ENCODE measurements at places on chromosomes 12 and 14. TPM values are rescaled to one million over a fixed set of nuclear protein-coding genes. Genes with fewer than 3 reads are reported as not detected.

The AMHR2 gene
- total RNA-seq, result 0.34 TPM

The PNP gene
- 50.6 TPM for total RNA-seq

The ART4 gene
- not detected for total RNA-seq

The MGAT4C gene
- total RNA-seq, result not detected

The AQP6 gene
- 0.12 TPM for total RNA-seq

The KRT3 gene
- not detected for total RNA-seq

The SYCP3 gene
- 0.04 TPM for total RNA-seq

The BMAL2 gene
- total RNA-seq, result 12.9 TPM

The A2M gene
- 0.03 TPM for total RNA-seq

The ABCC9 gene
- total RNA-seq, result not detected

The HAL gene
- 0.06 TPM for total RNA-seq

The ULK1 gene
- total RNA-seq, result 4.9 TPM

Data from neural progenitor cell (in vitro differentiated cells).